CD4-positive, alpha-beta memory T cell (primary cell): ENCODE measurements at places on chromosomes 1 and 21. TPM values are rescaled to one million over a fixed set of nuclear protein-coding genes. Genes with fewer than 3 reads are reported as not detected.

The OR2L2 gene
- 0.17 TPM for total RNA-seq

The S100A12 gene
- total RNA-seq = not detected

The CFHR2 gene
- not detected for total RNA-seq

The AVPR1B gene
- not detected for total RNA-seq

The TNFRSF25 gene
- total RNA-seq = 392 TPM

The CLCA4 gene
- total RNA-seq = not detected

The FABP3 gene
- total RNA-seq = not detected

The SLC22A15 gene
- 1.2 TPM for total RNA-seq

The SELENOF gene
- 169 TPM for total RNA-seq

The C1orf141 gene
- not detected for total RNA-seq

The RNU1-1 gene
- total RNA-seq = 3,010 TPM

The PGLYRP3 gene
- total RNA-seq = not detected

The C1QB gene
- total RNA-seq = 2.1 TPM

The NBPF20 gene
- 5.3 TPM for total RNA-seq
